ENCODE measurements at places on chromosomes 2 and 18.

DNA sequence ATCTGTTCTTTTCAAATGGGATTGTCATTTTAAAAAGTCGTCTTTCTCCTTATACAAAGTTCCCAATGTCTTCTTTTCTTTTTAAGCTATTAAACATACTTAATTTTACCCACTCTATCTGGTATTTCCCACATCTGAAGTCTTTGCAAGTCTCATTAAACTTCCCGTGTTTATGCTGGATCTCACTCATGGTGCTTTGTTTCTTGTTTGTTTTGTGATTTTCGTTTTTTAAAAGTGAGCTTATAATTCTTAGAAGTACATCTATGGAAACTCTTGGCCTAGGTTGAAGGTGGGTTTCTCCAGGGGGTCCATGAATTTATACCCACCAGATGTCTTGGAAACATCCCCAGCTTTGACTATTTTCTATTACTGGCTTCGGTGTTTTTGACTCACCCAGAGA, 208.0 kb downstream of the FAM210A start:
- no peak for DNase-seq

DNA sequence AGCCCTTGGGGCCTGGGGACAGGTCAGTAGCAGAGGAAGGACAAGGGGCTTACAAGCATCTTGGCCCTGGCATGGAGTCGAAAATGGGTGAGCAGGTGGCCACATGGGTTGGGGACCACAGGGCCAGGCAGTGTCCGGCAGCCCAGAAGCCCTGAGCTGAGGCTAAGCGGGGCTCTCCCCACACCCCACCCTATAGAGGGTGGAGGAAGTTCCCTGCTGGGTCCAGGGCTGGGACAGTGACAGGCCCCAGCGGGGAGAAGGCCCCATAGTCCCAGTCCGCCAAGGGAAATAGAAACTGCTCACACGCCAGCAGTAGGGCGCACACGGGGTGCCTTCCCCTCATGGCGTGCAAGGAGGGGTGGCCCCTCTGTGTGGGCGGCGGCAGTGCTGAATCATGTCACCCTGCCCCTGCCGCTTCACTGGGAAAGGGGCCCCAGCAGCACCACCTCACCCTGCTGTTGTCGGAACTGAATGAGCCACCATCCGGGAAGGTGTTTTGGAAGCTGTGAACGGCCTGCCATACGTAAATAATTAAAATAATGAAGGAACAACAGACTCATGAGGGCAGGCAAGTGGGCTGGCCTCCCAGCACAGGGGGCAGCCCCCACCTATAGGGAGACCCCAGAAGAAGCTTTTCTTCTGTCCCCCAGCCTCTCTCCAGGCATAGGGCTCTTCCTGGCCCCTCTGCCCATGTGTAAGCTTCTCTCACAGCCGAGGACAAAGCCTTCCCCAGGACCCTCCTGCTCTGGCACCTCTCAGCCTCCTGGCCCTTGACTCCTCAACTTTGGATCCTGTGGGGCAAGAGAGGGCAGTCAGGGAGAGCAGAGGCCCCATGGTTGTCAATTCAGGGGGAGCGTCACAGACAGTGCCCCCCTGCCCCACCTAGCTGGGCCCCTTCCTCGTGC, 12.7 kb upstream of the DUSP2 start:
- DNase-seq, result no peak

DNA sequence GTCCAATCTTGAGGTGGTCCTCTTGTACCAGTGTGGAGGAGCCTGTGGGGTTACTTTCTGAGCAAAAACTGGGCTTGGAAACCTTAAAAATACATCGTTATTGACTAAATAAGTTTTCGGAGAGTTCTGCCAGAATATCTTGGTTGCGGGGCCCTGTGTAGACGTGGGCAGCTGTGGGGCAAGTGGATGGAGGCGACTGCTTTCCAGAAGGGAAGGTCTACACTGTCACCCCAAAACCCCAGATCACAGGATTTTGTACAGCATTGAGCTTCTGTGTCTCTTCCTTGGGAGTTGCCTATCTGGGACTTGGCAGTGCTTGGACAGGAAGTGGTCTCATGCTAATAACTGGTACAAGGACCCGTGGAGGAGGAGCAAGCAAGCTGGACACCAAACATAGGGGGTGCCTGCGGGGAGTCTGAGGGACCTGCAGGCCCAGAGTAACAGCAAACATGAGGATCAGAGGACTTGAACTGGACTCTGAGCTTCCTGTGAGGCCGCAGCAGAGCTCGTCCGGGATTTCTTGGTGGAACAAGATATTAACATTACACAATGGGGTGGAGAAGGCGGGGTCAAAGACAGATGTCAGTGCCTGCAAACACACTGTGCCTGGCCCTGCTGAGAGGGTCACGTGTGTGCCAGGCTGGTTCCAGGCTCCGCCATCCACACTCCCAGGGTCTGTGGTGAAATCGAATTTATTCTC, 48.0 kb upstream of the CTLA4 start:
- peak; percentile 34 for DNase-seq

DNA sequence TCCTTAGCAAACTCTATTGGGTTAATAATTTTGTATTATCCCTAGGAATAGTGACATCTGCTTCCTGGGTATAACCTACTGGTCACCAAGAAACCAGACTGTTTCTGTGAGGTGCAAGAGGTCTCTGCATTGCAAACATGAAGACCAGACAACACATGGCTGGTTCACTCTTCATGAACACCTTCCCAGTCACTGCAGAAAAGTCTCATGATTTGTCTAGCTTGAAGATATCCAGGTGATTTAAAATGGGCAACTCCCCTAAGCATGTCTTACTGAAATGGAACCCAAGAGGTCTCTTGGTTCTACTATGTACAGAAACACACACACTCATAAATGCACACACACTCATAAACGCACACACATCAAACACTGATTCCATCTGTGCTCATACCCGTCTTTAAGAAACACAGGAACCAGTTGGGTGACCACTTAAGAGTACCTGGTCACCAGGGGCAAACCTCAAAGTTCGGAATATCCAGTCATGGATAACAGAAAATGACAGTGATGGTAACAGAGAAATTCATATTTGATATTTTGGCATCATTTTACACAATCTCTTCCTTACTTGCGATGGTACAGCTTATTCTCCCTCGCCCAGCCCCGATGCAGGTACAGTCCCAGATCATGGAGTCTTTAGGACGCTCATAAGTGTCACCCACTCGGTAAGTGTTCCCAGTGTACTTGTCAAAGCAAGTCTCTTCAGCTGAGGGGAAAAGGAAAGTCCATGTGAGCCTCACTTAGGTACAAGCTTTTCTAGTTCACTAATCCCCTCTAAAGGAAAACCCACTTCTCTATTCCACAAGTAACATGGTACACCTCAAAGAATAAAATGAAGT, 2.9 kb downstream of the FN1 start:
- DNase-seq, result no peak

- peak; percentile 64 for DNase-seq
Measured at GRCh38 chr2:136238286-136239078, 120.5 kb upstream of the CXCR4 start.

GRCh38 chr18:23966909-23967308, 47.6 kb upstream of the TTC39C start:
- no peak for DNase-seq

All from NCI-H524 (cell line).